ENCODE measurements at places on chromosomes 6 and 20.

- H3K27ac ChIP-seq, result no peak overlapping the region
- no peaks in the 10 kb centered on the region for H3K27me3 ChIP-seq
- H3K36me3 ChIP-seq, result peaks cover 13% of the 10 kb centered on the region
- no peak overlapping the region for H3K4me3 ChIP-seq
- DNase-seq, result no peak
Measured at GRCh38 chr6:16718356-16718755, 42.9 kb downstream of the ATXN1 start.

GRCh38 chr20:2515203-2515602, 6.5 kb upstream of the ZNF343 start:
- DNase-seq, result no peak
- H3K27me3 ChIP-seq, result peaks cover 19% of the 10 kb centered on the region
- H3K4me3 ChIP-seq, result no peak overlapping the region

DNA sequence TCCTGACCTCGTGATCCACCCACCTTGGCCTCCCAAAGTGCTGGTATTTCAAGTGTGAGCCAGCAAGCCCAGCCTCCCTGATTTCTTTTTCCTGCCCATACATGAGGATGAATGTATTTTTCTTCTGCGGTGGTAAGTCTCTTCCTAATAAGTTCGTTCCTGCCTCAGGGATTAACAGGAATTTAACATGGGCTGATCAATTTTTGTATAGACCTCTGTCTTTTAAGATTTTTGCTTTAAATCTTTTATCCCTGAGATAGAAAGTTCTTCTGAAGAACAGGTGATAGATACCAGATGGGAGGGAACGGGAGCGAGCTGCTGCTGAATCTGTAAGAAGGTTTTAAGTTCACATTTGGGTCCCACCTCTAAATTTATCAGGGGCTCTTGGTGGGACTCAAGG, 7.0 kb upstream of the ZNFX1 start:
- peaks cover 99% of the 10 kb centered on the region for H3K36me3 ChIP-seq
- H3K4me1 ChIP-seq, result peaks cover 63% of the 10 kb centered on the region
- H3K27ac ChIP-seq, result peak overlapping the region; percentile 89
- DNase-seq, result no peak
- H3K27me3 ChIP-seq, result no peaks in the 10 kb centered on the region

- no peak for DNase-seq
- peak overlapping the region; percentile 14 for H3K27ac ChIP-seq
- no peaks in the 10 kb centered on the region for H3K27me3 ChIP-seq
- H3K36me3 ChIP-seq, result peaks cover 73% of the 10 kb centered on the region
- H3K4me3 ChIP-seq, result no peak overlapping the region
- peaks cover 29% of the 10 kb centered on the region for H3K4me1 ChIP-seq
Measured at GRCh38 chr20:45016089-45016671, 49.9 kb downstream of the STK4 start.

DNA sequence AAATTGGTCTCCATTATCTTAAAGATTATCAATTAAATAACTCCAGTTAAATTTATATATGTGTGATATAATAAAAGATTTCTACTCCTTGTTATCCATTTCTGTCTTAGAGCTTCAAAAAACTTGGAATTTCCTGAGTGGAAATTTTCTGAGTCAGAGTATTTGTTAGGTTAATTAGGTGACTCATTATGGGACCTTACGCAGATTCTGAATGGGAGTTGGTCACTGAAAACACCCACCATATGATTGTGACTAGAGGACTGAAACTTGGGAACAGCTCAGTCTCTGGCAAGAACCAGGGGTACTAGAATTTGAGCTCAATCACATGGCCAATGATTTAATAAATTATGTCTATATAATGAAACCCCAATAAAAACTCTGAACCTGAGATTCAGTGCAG, 125.4 kb upstream of the HMGCLL1 start:
- H3K27ac ChIP-seq, result no peak overlapping the region
- H3K4me1 ChIP-seq, result no peaks in the 10 kb centered on the region
- H3K27me3 ChIP-seq, result no peaks in the 10 kb centered on the region
- H3K4me3 ChIP-seq, result no peak overlapping the region
- DNase-seq, result no peak

GRCh38 chr6:108897371-108897770, 49.1 kb downstream of the ARMC2 start:
- H3K36me3 ChIP-seq, result peaks cover 3% of the 10 kb centered on the region
- DNase-seq, result no peak
- H3K4me3 ChIP-seq, result no peak overlapping the region
- peaks cover 35% of the 10 kb centered on the region for H3K4me1 ChIP-seq
- H3K27ac ChIP-seq, result no peak overlapping the region

DNA sequence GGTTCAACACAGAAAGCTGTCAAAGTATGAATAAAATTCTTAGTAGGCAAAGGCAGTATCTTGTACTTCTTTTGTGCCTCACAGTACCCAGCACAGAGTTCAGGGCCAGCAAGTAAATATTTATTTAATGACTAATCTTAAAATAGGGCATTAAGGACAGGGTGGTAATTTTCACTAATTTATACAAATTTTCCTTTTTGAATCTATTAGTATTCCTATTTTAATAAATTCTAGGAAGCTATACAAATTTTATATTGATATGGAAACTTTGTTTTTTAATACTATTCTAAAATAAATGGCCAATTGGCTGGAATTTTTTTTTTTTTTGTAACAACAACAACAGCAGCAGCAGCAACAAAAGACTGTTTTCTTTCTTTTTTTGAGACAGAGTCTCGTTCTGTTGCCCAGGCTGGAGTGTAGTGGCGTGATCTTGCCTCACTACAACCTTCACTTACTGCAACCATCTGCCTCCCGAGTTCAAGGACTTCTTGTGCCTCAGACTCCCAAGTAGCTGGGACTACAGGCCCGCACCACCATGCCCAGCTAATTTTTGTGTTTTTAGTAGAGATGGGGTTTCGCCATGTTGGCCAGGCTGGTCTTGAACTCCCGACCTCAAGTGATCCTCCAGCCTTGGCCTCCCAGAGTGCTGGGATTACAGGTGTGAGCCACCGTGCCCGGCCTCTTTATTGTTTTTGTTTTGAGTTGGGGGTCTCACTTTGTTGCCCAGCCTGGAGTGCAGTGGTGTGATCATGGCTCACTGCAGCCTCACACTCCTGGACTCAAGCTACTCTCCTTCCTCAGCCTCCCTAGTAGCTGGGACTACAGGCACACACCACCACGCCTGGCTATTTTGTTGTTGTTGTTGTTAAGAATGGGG, 85.2 kb downstream of the FKBP5 start:
- no peaks in the 10 kb centered on the region for H3K27me3 ChIP-seq
- no peak for DNase-seq
- peak overlapping the region; percentile 69 for H3K4me3 ChIP-seq
- peaks cover 49% of the 10 kb centered on the region for H3K4me1 ChIP-seq
- peak overlapping the region; percentile 86 for H3K27ac ChIP-seq
- H3K36me3 ChIP-seq, result peaks cover 3% of the 10 kb centered on the region

GRCh38 chr6:132161283-132161682, 210.1 kb upstream of the CCN2 start:
- H3K36me3 ChIP-seq, result no peaks in the 10 kb centered on the region
- H3K4me1 ChIP-seq, result no peaks in the 10 kb centered on the region
- no peaks in the 10 kb centered on the region for H3K27me3 ChIP-seq

GRCh38 chr6:32794510-32794909, 22.3 kb downstream of the HLA-DOB start:
- no peak overlapping the region for H3K4me3 ChIP-seq
- DNase-seq, result no peak
- no peak overlapping the region for H3K27ac ChIP-seq

- no peaks in the 10 kb centered on the region for H3K36me3 ChIP-seq
- H3K27me3 ChIP-seq, result peaks cover 8% of the 10 kb centered on the region
- no peaks in the 10 kb centered on the region for H3K4me1 ChIP-seq
Measured at GRCh38 chr6:133555685-133556084, 314.5 kb downstream of the EYA4 start.

- H3K27me3 ChIP-seq, result no peaks in the 10 kb centered on the region
- no peaks in the 10 kb centered on the region for H3K36me3 ChIP-seq
- no peak overlapping the region for H3K4me3 ChIP-seq
- no peak for DNase-seq
Measured at GRCh38 chr6:63839485-63839884, 203.9 kb downstream of the PHF3 start.

DNA sequence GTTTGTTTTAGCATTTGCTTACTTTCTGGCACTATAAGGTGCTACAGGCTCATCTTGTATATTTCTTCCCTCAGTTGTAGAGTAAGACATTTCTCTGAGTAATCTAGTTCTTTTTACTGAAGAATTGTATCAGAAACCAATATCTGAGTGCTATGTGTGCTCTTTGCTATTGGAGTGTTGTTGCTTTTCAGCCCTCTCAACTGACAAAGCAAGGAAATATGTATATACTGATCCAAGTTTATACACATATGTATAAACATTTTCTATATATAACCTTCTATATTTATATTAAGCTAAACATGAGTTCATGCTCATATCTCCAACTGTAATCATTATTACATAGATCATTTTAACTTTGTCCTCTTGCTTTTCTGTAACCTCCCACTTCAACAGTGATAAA, 405.7 kb downstream of the RFPL4B start:
- no peaks in the 10 kb centered on the region for H3K27me3 ChIP-seq
- no peaks in the 10 kb centered on the region for H3K4me1 ChIP-seq
- H3K4me3 ChIP-seq, result no peak overlapping the region
- no peaks in the 10 kb centered on the region for H3K36me3 ChIP-seq
- DNase-seq, result no peak
- no peak overlapping the region for H3K27ac ChIP-seq

DNA sequence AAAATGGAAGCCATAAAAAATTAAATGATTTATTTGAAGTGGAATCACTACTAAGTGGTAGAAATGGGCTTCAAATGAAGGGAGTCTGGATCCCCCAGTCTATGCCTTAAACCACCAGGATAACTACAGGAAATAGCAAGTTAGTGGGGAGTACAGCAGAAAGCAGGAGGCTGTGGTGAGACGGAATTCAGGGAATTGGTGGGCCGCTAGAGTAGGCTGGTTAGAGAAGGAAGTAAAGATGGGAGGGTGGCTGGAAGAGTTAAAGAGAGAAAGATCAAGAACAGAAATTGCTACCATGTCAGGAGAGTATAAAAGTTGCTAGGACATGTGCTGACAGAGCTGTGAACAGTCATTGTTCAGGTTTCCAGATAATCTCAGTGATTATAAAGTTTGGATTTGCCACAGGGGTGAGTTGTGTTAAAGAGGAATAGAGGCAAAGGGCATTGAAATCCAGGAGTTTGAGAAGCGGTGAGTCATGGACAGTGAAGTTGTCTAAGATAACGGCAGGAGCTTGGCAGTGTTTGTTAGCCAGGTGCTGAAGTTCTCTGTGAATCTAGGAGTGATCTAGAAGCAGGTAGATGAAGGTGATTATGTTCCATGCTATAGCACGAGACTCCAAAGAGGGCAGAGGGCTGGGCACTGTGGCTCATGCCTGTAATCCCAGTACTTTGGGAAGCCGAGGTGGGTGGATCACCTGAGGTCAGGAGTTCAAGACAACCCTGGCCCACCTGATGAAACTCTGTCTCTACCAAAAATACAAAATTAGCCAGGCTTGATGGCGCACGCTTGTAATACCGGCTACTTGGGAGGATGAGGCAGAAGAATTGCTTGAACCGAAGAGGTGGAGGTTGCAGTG, 13.7 kb upstream of the HINT3 start:
- H3K36me3 ChIP-seq, result no peaks in the 10 kb centered on the region
- no peak overlapping the region for H3K27ac ChIP-seq
- no peak for DNase-seq
- H3K4me1 ChIP-seq, result no peaks in the 10 kb centered on the region
- H3K27me3 ChIP-seq, result peaks cover 37% of the 10 kb centered on the region
- H3K4me3 ChIP-seq, result no peak overlapping the region

GRCh38 chr20:20174089-20174835, 121.9 kb downstream of the CFAP61 start:
- H3K36me3 ChIP-seq, result no peaks in the 10 kb centered on the region
- no peak overlapping the region for H3K4me3 ChIP-seq
- no peak overlapping the region for H3K27ac ChIP-seq
- peaks cover 11% of the 10 kb centered on the region for H3K27me3 ChIP-seq
- H3K4me1 ChIP-seq, result peaks cover 2% of the 10 kb centered on the region

GRCh38 chr20:19642860-19643259, 115.2 kb upstream of the RIN2 start:
- peaks cover 9% of the 10 kb centered on the region for H3K27me3 ChIP-seq
- no peaks in the 10 kb centered on the region for H3K4me1 ChIP-seq
- no peaks in the 10 kb centered on the region for H3K36me3 ChIP-seq
- DNase-seq, result no peak
- no peak overlapping the region for H3K4me3 ChIP-seq

GRCh38 chr20:4604580-4604979, 117.1 kb upstream of the PRND start:
- DNase-seq, result no peak
- no peaks in the 10 kb centered on the region for H3K36me3 ChIP-seq
- no peak overlapping the region for H3K27ac ChIP-seq
- H3K4me1 ChIP-seq, result no peaks in the 10 kb centered on the region

DNA sequence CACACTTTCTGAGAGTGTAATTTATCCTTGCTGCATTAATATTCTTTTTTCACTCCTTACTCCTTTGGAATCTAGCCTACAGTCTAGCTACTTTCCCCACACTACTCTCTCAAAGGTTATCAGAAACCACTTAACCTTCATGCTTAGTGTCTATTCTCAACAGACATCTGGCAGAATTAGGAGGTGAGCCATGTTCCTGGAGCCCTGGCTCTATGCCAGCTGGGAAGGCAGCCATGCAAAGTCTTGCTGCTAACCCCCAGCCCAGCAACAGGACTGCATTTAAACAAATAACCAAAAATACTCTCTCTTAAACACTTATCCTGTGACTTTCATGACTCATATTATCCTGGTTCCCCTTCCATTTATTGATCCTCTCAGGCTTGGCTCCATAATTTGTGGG, 260.2 kb downstream of the BCKDHB start:
- H3K36me3 ChIP-seq, result no peaks in the 10 kb centered on the region
- H3K4me3 ChIP-seq, result no peak overlapping the region
- DNase-seq, result no peak
- no peaks in the 10 kb centered on the region for H3K4me1 ChIP-seq
- H3K27ac ChIP-seq, result no peak overlapping the region

DNA sequence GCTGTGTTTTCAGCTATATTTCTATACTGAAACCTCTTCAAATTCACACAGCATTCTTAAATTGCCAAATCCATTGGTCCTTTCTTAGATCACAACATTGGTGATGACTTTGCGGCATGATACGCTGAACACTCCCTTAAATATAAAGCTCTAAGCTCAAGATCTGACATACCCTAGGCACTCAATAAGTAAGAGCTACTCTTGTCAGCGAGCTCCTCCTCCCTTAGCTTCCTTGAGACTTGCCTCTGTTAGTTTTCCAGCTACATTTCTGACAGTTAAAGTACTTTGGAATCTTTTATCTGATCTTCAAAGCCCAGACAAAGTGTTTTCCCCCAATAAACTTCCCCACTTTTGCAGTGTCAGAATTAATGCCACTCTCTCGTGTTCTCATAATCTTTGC, 117.0 kb downstream of the HIVEP2 start:
- no peak for DNase-seq
- peaks cover 10% of the 10 kb centered on the region for H3K36me3 ChIP-seq
- H3K27ac ChIP-seq, result peak overlapping the region; percentile 41
- H3K27me3 ChIP-seq, result no peaks in the 10 kb centered on the region

- no peaks in the 10 kb centered on the region for H3K27me3 ChIP-seq
- H3K4me3 ChIP-seq, result no peak overlapping the region
- peaks cover 70% of the 10 kb centered on the region for H3K36me3 ChIP-seq
- H3K27ac ChIP-seq, result peak overlapping the region; percentile 45
- no peaks in the 10 kb centered on the region for H3K4me1 ChIP-seq
Measured at GRCh38 chr6:113944701-113945100, 26.2 kb downstream of the HDAC2 start.

Data from effector memory CD8-positive, alpha-beta T cell (primary cell).